Fibroblast of skin of left quadriceps (primary cell): ENCODE measurements at places on chromosomes 1 and 21.

GRCh38 chr1:165858364-165858823, 31.0 kb downstream of the UCK2 start:
- no peak for DNase-seq

DNA sequence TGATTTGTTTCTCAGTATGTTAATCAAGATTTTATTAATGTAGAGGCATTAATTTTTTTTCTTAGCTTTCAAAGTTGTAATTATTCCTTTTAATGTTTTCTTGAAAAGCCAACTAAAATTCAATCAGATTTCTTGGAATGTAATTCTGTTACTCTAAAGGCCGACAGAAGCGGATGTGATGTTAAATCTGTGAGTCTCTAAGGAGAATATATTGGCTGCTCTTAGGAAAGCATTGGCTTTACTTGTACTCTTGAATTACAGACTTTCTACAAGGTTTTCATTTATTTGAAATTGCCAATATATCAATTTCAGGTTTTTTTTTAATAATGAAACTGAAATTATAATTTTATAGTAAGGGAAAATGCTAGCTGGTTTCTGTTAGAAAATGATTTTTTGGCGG, 29.2 kb downstream of the RRP15 start:
- DNase-seq, result no peak

DNA sequence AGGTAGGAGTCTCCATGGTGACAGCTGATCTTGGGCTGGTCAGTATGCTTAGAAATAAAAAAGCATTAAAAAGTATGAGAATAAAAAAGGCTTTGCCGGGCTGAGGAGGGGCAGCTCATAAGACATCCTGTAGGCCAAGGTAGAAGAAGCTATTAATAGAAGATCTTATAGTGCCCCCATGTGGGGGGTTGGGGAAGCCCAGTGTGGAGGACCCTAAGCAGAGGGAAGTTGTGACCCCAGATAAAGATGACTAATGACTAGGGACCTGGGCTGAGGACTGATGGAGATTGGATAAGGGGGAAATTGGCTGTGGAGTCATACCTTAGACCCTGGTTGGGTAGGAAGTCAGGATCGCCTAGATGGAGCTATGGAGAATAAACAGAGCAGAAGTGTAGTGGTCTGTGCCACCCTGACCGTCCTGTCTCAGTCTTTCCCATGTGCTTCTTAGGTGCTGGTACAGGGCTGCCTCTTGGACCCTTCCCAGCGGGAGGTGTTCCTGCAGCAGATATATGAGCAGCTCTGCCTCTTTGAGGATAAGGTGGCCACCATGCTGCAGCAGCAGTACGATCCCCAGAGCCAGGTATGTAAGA, 25.0 kb downstream of the SZT2 start:
- peak; percentile 14 for DNase-seq

GRCh38 chr21:45638707-45639106, 4.8 kb upstream of the PCBP3 start:
- no peak for DNase-seq

DNA sequence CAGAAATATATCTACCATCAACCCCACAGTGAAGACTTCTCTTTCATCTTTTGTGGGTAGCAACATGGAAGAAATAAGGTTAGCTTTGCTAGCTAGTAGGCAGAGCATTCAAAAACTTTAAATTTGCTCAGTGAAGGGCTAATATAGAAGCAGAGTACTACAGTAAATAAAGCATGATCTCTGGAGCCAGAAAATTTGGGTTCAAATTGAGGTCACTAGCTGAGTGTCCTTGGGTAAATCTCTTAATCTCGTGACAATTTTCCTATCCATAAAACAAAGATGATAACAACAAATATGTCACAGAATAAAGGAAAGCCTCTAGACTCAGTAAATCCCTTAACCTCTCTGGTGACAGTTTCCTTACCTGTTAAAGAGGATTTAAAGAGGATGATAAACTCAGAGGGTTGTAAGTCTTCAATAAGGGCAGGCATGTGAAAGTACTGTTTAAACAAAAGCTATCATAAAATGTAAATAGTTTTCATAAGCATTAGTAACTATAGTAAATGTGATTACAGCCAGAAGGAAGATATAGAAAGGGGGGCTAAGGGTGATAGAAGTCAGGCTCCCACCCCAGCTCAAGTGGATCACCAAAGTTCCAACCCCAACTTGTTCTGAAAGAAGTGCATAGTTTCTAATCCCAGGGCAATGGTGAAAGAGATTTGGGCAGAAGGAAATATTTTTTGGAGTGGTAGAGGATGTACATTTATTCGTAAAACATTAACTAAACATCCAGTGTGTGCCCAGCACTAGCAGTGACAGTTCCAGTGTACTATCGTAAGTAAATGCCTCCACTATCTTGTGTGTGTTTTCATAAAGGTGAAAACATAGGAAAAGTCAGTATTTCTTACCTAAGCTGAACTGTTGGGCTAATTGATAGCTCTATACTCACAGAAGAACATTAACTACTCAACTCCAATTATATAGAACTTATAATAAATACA, 24.8 kb downstream of the TM2D1 start:
- DNase-seq, result no peak

DNA sequence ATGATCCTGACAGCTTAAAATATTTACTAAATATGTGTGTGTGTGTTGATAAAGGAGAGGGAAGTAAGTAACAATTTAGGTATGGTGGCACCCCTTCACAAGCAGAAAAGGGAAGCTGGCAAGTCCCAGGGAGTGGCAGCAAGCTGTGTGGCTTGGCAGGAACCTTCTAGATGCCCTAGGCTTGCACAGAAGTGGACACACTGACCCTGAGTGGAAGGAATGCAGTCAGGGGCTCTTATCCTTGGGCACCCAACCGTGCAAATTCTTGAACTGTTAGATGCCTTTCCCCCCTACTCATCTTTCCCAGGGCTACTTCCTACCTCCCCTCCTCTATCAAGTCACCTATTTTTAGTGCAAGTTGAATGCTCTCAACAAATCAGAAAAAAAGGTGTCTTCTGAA, 18.9 kb downstream of the ACP6 start:
- no peak for DNase-seq

DNA sequence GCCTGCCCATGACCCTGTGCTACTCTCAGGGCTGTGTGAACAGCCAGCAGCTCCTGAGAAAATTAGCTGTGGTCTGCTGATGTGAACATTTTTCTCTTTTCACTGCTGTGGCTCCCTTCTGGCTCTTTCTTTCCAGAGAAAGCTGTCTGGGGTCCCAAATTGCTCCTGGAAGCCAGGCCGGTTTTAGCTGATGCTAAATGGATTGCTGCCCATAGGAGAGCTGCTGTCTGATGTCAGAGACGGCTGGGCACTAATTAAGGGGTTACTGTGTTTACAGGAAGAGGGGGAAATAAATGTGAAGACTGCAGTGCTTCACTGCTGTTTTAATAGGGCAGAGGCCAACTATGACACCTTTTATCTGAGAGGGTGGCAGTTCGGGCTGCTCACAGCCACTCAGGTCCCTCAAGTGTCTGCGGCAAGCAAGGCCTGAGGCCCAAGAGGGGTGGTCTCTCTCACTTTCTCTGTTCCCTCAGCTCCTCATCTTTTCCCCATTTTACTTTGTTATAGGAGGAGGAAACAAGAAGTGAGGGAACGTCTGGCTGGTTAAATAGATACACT, 106.0 kb upstream of the GNG12 start:
- DNase-seq, result no peak

- DNase-seq, result no peak
Observed at GRCh38 chr1:154349121-154349520, 23.8 kb downstream of the ATP8B2 start.

DNA sequence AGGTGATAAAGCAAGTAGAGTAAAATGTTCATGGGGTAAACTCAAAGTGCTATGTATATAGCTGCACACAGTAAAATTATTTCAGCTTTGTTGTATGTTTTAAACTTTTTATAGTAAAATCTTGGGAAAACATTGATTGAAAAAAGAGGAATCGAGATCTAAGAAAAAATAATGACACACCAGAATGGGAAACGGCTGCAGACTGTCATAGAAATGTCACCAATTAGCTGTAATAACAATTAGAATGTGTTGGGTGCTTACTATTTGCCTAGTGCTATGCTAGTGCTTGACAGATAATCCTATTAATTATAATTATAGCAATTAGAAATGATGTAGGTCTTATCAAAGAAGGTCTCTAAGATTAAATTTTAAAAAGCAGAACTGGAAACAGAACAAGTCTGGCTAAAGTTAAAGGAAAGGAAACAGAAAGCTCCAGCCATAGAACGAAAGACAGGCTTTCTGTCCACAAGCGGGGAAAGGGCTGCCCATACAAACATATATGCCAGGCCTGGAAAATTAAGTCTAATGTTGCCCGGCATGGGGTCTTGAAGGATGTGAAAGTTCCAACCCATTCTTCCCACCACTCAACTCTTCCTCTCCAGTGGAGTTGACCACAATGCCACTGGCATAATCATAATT, 5.0 kb downstream of the PCNX2 start:
- DNase-seq, result no peak

DNA sequence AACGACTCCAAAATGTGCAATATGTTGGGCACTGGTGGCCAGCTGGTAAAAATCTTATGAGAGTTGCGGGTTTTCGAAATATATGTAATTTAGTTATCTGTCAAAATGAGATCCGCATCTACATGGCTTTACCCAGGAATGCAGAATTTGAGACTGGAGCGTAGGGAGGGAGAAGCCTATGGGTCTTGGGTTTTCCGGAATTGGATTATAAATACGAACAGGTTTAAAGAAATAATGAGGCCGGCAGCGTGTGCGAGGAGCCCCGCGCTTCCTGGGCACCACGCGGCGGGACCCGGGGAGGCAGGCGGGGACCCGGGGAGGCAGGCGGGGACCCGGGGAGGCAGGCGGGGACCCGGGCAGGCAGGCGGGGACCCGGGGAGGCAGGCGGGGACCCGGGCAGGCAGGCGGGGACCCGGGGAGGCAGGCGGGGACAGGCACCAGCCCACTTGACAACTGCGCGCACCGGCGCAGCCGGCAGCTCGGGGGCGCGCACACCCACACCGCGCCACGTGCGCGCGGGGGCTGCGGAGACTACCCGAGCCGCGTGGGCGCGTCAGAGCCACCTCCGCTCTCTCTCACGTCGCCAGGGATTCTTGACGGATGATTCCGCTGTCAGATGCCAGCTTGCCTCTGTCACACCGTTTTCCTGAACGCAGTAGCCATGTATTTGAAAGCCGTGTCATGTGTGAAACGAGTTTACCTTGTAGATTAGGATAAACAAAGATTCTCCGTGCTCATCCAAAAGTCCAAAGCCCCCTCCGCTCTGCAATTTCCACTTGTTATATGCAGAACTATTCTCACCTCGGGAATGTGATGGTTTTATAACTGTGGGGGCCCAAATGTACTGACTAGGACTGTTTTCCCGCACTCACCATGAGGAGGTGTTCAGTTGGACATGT, 54.3 kb upstream of the HNRNPU start:
- no peak for DNase-seq
